Amniotic stem cell (primary cell): ENCODE measurements at places on chromosomes 6 and 20.

- DNase-seq = no peak
Observed at GRCh38 chr20:57224641-57225138, 41.8 kb downstream of the BMP7 start.

- no peak for DNase-seq
Observed at GRCh38 chr20:48846516-48847492, 19.0 kb upstream of the PREX1 start.

- no peak for DNase-seq
Observed at GRCh38 chr6:94124333-94124732, 705.0 kb upstream of the EPHA7 start.

DNA sequence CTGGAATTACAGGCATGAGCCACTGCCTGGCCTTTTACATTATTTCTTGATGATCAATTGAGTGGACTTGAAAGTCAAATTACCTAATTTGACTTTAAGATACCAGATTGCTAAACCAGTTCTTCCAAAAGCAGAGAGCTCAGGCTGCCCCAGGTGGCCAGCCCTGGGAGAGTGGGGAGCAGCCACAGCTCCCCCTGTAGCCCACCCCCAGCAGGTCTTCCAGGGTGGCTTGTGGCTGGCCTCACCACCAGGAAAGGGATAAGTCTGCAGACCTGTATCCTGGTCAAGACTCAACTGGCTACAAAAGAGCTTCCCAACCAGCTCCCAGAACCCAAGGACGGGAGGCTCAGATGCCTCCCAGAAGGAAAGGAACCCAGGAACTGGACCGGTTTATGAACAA lies 23.8 kb upstream of the AKAP12 start:
- no peak for DNase-seq
